ENCODE measurements at places on chromosomes 16 and 17.

DNA sequence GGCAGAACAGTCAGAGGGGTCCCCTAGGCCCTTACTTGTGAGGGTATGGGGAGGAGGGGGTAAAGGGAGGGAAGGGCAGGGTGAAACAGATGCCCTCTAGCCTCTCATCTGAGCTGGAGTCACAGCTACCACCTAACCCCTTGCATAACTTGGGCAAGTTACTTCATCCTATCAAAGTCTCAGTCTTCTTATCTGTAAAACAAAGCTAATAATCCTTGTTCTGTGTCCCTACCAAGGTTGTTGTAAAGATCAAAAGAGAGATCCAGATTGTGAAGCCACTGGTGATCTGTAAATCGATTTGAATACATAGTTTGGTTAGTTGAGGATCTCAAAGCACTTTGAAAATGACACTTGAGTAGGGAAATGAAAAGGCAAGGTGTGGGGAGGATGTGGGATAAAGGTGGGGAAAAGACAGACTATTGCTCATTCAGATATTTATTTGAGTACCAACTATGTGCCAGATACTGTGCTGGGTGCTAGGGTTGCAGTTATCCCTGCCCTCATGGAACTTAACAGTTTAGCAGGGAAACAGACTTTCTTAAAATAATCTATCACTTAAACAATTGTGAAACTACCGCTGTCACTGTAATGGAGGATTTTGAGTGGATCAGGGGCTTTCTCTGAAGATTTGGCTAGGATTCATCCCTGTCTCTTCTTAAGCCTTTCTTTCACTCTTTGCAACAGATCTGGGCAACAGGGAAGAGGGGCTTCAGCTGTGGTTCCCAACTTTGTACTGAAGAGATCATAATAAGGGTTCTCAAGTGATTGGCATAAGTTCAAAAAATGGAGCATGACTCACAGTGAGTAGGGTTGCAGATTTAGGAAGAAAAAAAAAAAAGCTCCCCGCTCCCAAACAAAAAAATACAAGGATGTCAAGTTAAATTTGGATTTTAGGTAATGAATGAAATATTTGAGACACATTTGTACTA is 3.0 kb downstream of the HEATR9 start:
- no peak for DNase-seq

DNA sequence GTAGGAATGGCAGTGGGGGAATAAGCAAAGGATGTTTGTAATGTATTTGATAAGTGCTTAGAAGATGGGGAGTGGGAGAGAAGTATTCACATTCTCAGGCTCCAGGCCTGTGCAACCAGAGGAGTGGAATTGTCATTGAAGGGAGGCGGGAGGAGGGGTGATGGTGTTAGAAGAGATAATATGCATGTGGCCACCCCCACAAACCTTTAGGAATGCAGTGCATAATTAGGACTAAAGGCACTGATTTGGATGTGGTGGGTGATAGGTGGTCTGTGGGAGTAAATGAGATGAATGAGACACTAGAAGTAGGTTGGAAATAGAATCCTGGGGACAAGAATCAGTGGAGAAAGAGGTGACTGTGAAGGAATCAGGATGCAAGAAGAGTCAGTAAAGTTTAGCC is 27.1 kb downstream of the UTP18 start:
- DNase-seq = no peak

GRCh38 chr16:4486126-4486893 is 10.1 kb downstream of the HMOX2 start:
- DNase-seq = no peak

DNA sequence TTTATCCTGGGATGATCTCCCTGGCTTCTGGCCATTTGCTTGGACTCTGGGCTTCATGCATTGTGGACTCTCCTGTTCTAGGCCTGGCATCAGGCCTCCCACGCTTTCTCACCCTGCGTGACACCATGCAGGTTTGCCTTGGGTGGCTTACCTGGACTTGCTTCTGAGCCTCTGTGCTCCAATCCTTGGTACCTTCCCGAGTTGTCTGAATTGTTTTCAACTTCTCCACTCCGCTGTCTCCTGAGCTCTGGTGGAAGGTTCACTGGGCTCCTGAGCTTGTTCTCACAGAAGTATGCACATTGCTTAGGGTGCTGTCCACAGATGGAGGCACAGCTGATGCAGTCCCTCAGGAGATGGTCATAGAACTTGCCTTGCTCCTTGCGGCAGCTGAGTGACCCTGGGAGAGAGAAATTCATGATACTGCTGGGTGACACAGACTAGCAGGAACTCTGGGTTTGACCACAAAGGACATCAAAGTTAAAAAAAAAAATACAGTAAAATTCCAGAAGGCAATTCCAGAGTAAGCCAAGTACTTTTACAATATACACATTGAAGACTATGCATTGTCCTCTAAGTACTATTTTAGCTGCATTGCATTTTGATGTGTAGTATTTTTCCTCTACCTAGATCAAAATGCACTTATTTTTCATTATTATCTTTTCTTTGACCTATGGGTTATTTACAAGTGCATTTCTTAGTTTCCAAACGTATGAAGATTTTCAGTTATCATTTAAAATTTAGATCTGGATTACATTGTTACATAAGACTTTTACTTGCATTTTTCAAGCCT is 23.1 kb downstream of the TNFRSF13B start:
- no peak for DNase-seq

- no peak for DNase-seq
These were observed 185.9 kb downstream of the KCNJ2 start for GRCh38 chr17:70355185-70355584.

GRCh38 chr17:74010903-74011302 is 192.6 kb upstream of the RPL38 start:
- no peak for DNase-seq
